ENCODE measurements at places on chromosomes 2 and 18.
A peak's percentile ranks its signal among the peaks of the same experiment; 100 is the strongest.

- DNase-seq = no peak
These were observed 13.4 kb downstream of the ATP6V1B1 start for GRCh38 chr2:70949086-70949485.

GRCh38 chr2:120620025-120620793 is 115.5 kb upstream of the GLI2 start:
- no peak for DNase-seq

DNA sequence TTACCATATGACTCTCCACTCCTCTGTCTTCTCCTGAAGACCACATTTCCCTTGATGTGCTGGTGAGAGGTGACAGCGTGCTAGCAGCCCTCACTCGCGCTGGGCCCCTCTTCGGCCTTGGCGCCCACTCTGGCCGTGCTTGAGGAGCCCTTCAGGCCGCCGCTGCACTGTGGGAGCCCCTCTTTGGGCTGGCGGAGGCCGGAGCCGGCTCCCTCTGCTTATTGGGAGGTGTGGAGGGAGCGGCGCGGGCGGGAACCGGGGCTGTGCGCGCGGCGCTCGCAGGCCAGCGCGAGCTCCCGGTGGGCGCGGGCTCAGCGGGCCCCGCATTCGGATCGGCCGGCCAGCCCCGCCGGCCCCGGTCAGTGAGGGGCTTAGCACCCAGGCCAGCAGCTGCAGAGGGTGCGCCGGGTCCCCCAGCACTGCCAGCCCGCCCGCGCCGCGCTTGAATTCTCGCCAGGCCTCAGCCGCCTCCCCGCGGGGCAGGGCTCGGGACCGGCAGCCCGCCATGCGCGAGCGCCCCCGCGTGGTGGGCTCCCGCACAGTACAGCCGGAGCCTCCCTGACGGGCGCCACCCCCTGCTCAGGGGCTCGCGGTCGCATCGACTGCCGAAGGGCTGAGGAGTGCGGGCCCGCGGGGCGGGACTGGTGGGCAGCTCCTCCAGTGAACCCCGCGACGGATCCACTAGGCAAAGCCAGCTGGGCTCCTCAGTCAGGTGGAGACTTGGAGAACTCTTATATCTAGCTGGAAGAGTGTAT is 246.6 kb upstream of the REG3G start:
- no peak for DNase-seq

GRCh38 chr2:99395589-99396130 is 58.5 kb downstream of the EIF5B start:
- no peak for DNase-seq

DNA sequence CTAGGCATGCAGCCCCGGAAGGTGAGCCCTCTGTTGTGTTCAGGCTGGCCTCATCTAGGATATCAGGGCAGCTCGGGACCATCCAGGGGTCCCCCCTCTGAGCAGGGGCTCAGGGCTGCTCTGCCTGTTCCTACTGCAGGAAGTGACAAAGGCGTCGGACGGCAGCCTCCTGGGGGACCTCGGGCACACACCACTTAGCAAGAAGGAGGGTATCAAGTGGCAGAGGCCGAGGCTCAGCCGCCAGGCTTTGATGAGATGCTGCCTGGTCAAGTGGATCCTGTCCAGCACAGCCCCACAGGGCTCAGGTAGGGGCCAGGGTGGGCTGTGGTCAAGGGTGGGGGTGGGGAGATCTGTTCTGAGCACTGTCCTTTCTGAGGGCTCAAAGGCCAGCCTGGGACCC is 13.1 kb downstream of the KCNIP3 start:
- DNase-seq = no peak

DNA sequence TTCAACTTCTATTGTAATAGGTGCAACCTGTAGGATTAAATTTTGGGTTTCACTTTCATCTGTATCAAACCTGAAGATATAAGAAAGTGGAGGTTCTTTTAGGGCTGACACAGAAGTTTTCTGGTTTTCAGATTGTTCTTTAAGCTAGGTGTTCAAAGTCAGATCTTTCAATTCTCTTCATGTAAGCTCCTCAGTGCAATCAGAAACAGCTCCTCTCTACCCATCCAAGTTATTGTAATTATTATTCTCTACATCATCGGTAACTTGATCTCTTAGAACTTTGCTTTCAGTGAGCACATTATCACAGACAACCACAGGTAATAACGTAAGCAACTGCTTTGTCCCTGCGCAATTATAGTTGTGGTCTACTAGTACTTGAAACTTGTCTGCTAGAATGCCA is 179.4 kb downstream of the MYCN start:
- DNase-seq = no peak

DNA sequence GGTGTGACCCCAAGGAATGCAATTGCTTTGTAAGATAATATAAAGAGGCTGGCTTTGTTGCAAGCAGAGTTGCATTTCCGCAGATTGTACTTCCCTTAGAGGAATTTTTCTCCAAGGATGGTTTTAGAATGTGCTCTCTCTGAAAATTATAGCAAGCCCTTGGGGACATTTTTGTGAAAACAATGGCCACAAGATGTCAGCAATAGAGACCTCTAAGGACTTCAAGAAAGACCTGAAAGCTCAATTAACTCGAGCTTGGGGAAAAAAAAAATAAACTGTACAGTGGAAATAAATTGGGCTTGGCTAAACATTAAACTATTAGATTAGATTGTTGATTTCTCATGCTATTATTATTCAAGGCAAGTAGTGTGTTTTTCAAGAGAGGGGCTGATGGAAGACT is 81.3 kb upstream of the KYNU start:
- DNase-seq = no peak

- no peak for DNase-seq
These were observed 7.4 kb downstream of the PTRHD1 start for GRCh38 chr2:24785671-24786321.

- DNase-seq = no peak
These were observed 254.7 kb downstream of the HDAC4 start for GRCh38 chr2:239146011-239146641.

DNA sequence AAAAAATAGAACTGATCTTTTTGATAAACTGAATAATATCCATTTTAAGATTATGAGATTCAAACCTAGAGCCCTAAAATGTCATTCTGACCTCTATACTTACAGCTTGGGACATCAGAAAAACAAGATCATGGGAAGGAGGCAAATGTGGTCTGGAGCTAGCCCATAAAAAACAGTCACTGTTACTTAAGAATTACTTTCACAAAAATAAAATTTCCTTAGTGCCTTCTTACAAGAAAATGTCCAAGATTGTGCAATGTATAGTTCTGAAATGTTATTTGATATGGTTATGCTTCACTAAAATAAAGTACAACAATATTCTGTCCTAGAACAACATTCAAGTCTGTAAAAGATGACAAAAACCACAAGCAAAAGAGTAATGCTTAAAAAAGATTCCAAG is 247.6 kb downstream of the DYM start:
- no peak for DNase-seq

- DNase-seq = no peak
These were observed 73.4 kb downstream of the SLC66A3 start for GRCh38 chr2:11228692-11229091.

DNA sequence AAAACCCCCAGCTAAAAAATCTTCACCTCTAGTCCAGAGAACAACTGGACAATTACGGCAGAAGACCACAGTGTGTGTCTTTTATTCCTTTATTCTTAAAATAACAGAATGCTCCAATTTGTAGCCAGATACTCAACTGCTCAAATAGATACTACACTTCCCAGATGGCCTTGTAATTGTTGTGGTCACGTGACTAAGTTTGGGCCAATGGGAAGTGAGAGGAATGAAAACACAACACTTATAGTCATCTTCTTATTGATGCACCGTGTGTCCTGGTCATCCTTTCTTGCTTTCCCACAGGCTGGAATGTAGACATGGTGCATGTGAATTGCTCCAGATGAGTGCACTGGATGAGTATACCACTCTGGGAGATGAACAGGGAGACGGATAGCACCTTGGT is 145.1 kb downstream of the CDC42EP3 start:
- DNase-seq = no peak

- no peak for DNase-seq
These were observed 588 bp upstream of the FOXI3 start for GRCh38 chr2:88452980-88453582.

DNA sequence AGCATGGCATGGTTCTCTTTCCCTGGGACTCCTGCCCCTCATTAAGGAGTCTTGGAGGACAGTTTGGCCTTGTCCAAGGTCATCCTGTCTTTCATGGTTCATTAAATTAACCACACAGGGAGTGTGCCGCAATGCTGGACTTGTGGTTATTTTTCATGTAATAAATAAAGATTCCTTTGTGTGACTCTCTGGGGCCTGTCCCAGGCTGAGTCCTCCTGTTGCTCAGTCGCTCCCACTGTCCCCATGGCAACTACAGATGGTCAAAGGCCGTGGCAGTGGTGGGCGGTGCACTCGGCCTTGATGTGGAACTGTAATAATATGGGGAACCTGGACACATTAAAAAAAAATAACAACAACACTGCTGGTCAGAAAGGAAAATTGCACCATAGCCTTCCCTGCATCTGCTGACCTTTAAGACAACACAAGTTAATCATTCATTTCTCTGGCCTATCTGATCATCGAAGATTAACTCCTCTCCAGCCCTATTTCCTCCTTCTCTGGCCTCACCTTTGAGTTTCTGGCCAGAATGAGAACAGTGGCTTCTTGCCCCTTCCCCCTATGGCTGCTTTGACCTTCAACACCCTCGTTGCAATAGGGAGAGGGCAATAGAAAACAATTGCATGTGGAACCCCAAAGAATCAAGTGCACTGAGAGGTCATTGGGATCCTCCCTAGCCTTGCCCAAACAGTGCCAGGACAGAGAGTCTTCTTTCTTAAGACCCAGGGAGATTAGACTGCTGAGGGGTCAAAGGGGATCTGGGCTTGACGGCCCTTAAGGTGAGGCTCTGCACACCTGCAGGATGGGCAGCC is 44.7 kb downstream of the PSD4 start:
- DNase-seq = no peak

DNA sequence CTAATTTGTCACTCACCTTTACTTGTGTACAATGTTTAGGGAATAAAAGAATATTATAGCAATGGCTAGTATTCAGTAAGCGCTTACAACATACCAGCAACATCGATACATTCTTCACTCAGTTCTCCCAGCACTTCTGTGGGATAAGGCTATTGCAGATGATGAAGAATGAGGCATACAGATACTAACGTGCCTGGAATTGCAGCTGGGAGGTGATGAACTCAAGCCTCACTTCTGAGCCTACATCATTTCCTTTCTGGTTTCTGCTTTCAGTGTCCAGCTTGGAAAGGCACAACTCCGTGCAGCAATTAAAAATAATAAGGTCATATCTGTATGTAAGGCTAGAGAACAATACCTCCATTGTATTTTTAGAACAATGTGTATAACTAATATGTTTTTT is 95.4 kb upstream of the AQP4 start:
- no peak for DNase-seq

DNA sequence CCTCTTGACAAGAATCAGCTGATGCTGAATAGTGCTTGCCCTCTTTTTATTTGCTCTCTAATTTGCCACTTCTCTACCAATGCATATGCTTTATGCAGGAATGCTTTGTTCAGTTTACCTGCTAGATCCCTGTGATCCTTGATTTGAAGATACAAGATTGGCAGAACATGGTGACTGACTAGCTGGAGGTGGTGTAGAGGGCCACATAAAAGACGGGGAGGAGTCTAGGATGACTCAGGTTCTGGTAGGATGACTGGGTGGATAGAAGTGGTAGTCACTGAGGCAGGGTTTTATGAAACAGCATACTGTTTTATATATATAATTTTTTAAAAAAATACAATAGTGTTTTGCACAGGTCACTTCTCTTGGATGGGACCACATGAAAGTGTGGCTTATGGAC is 6.3 kb upstream of the ADGRF3 start:
- DNase-seq = peak; percentile 6

DNA sequence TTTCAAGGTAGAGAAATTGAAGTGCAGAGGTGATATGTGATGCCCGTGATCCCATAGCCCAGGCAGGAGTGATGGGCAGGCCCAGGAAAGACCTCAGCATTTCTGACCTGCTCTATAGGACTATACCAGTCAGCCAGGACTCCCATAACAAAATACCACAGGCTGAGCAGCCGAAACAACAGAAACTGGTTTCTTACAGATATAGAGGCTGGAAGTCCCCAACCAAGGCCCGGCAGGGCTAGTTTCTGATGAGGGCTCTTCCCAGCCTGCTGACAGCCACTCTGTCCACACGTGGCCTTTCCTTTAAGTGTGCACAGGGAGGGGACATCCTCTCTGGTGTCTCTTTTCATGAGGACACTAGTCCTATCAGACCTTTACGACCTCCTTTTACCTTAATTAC is 104.2 kb upstream of the AGAP1 start:
- DNase-seq = no peak

GRCh38 chr18:50045126-50045525 is 149.8 kb downstream of the MYO5B start:
- DNase-seq = no peak

DNA sequence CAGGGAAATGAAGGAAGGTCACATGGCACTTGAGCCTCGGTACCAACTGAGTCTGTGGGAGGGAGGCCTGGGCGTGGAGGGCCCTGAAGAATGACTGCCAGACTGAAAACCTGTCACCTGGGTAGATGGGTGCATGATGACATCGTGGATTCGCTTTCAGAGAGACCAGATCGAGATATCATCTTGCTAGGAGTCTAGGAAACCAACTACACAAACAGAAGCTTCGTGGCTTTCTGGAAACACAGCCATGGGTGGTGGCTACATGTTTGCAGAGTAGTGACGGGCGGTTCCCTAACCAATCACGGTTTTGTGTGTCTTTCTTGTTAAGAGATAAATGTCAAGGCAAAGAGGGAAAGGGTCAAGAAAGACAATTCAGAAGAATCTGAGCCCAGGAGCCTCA is 155.0 kb downstream of the EIPR1 start:
- peak; percentile 34 for DNase-seq

GRCh38 chr2:54636415-54637139 is 86.9 kb upstream of the EML6 start:
- DNase-seq = no peak

GRCh38 chr18:42675810-42676209 is 439.7 kb downstream of the RIT2 start:
- DNase-seq = no peak

DNA sequence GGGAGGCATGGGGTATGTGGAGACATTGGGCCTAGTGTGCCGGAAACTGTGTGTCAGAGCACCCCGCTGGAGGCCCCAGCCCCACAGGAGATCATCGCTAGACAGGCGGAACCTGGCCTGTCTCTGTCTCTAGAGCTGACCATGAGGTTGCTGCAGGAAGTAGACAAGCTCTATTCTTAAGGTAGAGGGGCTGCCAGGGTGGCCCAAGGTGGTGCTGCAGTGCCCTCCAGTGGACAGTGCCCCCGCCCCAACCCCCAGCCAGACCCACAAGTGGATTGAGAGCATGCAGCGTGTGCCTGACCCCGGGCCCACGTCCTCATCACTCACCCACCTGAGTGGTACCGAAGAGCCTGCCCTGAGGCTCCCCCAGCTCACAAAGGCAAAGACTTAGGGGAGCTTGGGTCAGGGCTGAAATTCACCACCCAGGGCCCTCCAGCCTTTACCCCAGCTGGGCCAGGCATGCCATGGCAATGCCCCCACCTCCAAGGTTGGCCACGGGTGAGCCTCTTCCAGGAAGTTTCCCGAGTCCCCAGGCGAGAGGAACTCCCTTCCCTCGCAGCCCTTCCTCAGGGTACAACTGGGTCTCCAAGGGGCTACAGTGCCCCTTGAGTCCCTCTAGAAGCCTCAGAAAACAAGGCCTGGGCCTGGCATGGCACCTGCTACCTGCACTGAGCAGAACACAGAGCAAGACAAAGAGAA is 155.0 kb downstream of the TTC32 start:
- DNase-seq = no peak
